NCI-H1436 (cell line): ENCODE measurements at places on chromosomes 2 and 18.

GRCh38 chr2:88697370-88698026, 6.0 kb downstream of the RPIA start:
- DNase-seq, result no peak

DNA sequence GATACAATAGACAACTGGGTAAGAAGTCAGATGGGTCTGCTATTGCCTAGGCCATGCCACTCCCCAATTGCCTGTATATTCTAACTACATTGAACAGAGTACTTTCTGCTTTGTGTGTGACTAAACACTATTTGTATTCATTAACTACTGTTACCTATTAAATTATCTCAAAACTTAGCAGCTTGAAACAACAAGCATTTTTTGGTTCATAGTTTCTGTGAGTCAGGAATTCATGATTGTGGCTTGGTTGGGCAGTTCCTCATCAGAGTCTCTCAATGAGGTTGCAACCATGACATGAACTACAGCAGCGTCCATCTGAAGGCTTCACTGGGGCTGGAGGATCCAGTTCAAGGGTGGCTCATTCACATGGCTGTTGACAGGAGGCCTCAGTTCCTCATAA, 205.7 kb downstream of the EN1 start:
- no peak for DNase-seq

GRCh38 chr2:149487189-149487588, 100.4 kb downstream of the MMADHC start:
- no peak for DNase-seq

GRCh38 chr2:187869195-187869594, 315.0 kb upstream of the TFPI start:
- no peak for DNase-seq
